ENCODE measurements at places on chromosomes 5 and 9.

DNA sequence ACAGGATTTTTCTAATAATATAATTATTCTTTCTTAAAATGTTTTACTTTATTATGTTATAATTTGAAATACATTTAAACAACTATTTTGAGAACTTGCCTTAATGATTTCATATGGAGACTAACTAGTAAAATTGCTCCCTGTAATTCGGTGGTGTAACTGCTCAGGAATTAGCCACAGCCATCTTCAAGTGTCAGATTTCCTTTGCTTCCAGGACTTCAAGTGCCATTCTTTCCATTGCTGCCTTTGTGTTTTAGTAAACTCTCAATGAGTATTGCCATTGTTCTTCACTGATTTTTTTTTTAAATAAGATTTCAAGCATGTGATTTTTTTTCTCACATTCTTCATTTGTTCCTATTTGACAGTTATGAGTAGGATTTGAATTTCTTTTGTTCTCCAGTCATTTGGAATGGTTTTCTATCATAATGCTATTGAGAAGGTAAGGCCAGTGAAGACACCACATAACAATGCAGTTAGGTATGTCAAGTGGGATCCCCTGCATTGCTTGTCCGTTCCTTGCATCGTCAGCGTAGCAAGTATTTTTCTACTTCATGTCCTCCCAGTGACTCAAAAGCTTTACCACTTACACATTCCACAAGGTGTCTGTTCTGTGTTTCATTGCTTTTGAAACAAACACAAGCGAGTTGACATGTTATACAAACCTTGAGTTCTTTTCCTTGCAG lies 83.7 kb downstream of the LNPEP start:
- DNase-seq: no peak

DNA sequence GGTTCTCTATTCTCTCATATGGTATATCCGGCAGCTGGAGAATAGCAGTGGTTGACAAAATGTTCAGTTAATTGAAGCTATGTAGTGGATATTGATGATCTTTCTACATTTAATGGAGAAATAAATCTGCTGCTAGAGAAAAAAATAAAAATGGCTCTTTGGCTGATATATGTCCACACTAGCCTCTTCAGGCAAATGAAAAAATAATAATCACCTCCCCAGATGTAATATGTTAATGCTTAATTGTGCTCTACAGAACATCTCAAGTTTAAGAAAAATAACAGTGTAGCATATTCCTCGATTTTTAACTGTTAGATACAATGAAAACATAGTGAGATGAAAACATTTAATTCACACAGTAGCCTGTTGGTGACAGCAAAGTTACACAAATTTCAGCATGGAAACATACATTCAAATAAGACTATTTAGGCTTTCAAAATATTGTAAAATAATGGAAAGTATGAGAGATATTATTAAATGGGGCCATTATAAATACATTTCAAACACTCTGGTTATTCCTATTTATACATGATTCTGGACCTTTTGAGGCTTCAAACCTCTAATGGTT lies 543.0 kb downstream of the MAT2B start:
- no peak for DNase-seq

DNA sequence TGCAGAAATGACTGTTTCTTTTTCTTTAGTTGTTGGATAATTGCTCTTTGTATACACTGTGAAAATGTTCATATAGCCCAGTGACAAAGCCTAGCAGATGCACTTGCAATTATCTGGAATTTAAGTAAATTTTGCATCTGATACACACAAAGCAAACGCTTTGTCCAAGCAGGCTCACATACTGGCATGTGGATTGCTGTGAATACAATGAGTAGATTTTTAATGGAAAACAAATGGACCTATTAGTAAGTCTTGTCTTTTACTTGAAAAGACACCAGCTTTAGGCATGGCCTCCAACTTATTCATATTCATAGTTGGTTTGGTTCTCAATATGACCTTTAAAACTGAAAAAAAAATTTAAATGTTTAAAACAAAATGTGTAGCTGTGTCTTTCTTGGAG lies 1299.8 kb upstream of the WWC1 start:
- no peak for DNase-seq

- DNase-seq: no peak
Observed at GRCh38 chr5:93916872-93917271, 175.5 kb upstream of the POU5F2 start.

DNA sequence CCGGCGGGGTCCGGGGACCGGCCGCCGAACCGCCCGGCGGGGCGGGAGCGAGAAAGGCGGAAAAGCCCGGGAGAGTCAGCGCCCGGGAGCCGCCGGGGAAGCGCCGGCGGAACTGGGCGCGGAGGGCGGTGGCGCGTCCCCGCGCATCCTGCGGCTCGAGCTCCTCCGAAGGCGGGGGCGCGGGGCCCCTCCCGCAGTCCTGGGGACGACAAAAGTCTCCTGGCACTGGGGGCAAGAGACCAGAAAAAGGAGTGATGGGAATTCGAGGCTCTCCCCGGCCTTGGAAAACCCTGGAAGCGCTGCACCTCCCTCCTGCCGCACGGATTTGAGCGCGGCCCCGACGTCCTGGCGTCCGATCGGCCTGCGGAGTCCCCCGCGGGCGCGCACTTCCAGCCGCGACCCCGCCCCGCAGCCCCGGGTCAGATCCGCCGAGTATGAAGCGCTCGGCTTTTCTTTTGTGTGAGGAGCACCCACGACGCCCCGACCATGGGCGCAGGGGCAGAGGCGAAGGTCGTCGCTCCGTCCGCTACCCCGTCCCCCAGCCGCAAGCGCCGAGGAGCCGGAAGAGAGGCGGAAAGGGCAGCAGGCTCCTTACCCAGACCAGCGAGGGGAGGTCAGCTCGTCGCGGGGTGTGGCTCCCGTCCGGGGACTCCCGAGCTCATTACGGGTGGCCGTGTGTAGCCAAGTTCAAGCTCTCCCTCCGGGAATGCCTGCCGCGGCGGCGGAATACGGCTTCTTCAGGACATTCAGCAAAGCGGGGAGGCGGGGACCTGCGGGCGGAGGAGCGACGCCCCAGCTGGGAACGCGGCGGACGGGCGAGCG lies at the start of gene EPB41L4A:
TSS of gene EPB41L4A (minus strand) at position 114 of the 822 bp plus-strand sequence. CDS start 238 bp downstream, outside the sequence.
- peak; percentile 3 for DNase-seq

GRCh38 chr5:142110046-142110531 lies 1.5 kb downstream of the NDFIP1 start:
- peak; percentile 40 for DNase-seq

DNA sequence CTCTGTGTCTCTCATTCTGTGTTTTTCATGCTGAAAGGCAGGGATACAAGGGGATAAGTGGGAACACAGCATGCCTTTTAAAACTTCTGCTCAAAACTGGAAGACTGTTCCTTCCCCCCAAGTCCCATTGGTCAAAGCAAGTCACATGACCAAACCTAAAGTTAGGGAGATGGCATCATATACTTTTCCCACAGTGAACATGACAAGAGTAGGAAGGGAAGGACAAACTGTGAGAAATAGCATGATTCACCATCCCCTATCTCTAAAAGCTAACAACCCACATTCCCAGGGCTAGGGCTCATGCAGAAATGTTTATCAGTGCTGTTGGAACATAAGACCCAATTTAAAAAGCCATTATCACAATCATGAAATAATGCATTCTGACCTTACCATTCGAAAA lies 24.2 kb upstream of the SHISAL2B start:
- DNase-seq: no peak

DNA sequence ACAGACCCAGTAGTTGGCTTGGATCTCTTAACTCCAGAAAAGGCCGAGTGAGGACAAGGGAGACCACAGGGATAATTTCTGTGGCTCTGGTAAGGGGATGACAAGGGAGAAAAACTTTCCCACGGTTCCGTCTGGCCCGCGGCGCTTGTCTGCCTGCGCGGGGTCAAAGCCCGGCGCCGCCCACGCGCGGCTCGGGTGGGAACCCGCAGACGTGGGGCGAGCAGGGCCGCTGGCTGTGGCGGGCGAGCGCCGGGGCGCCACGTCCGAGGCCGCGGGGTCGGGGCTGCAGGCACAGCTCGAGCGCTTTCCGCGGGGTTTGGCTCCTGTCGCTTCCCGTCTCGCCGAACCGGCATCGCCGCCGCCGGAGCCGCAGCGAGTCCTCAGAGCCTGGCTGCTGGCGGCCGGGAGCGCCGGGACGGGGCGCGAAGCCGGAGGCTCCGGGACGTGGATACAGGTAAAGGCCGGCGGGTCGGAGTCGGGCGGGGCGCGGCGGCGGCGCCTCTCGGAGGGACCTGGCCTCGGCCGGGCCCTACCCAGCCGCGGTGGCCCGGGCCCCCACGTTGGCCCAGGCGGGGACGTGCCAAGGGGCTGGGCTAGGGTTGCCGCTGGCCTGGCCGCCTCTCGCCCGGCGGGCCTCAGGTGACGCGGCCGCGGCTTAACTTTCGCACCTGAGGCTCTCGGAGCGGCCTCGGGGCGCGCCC lies at the start of gene RNF180:
TSS of gene RNF180 (plus strand) at position 344 of the 701 bp plus-strand sequence. CDS start 34,965 bp downstream, outside the sequence.
- no peak for DNase-seq

- no peak for DNase-seq
Observed at GRCh38 chr9:112034216-112034611, 137.6 kb downstream of the UGCG start.

- no peak for DNase-seq
Observed at GRCh38 chr5:84623019-84623418, 238.3 kb upstream of the EDIL3 start.

GRCh38 chr5:171122372-171122771 lies 186.7 kb upstream of the TLX3 start:
- DNase-seq: no peak

- DNase-seq: no peak
Observed at GRCh38 chr5:146243247-146243646, 39.8 kb downstream of the RBM27 start.

DNA sequence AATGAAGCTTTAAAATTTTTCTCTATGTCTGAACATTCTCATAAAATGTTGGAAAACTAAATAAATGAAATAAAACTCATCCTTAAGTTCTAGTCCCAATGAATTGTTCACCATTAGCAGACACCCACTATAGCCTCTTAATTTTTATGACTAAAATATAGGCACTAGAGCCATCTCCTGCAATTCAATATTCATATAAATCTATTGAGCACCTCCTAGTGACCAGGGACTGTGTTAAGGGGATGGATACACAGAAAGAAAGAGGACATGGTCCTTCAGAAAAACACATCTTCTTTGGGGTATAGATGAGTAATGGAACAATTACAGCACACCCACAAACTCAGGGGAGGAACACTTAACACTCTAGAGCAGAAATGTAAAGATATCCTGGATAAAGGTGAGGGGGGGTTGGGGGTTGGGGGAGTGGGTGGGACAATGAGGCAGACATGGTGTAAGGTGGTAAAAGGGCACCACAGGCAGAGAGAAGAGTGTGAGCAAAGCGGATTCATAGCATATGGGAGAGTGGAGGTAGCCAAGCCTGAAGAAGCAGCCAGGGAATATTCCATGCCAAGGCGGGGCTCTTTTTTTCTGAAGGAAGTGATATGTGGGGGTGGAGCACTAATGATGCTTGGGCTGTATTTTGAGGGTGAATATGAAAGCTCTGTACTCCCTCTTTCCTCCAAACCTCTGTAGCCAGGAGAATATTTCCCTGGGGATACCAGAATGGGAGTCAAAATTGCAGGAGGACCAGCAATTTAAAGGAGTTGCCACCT lies 3.3 kb upstream of the GDA start:
- no peak for DNase-seq

DNA sequence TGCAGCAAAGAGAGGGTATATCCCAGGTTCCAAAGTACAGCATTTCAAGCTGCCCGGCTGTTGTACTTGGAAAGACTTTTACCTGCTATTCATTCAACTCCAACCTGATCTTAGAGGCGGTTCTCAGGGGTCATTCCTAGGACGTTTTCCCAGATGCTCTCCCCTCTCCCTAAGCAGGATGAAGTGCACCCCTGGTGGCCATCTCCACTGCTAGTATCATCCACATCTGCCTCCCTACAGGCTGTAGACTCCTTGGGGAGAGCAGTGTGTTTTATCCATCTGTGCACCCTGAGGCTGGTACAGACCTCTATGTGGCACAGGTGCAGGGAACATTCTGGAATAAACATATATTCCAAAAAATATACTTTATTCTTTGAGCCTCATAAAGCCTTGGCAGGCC lies 56.8 kb downstream of the PTPN3 start:
- no peak for DNase-seq

DNA sequence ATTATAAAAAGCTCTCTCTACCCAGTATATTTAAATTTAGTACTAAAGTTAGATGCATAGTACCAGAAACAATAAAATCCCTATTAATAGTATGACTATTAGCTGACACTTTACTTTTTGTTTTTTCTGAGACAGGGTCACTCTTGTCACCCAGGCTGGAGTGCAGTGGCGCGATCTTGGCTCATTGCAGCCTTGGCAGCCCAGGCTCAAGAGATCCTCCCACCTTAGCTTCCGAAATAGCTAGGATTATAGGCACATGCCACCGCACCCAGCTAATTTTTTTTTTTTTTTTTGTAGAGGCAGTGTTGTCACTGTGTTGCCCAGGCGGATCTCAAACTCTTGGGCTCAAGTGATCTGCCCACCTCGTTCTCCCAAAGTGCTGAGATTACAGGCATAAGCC lies 8.0 kb downstream of the CCNG1 start:
- no peak for DNase-seq

DNA sequence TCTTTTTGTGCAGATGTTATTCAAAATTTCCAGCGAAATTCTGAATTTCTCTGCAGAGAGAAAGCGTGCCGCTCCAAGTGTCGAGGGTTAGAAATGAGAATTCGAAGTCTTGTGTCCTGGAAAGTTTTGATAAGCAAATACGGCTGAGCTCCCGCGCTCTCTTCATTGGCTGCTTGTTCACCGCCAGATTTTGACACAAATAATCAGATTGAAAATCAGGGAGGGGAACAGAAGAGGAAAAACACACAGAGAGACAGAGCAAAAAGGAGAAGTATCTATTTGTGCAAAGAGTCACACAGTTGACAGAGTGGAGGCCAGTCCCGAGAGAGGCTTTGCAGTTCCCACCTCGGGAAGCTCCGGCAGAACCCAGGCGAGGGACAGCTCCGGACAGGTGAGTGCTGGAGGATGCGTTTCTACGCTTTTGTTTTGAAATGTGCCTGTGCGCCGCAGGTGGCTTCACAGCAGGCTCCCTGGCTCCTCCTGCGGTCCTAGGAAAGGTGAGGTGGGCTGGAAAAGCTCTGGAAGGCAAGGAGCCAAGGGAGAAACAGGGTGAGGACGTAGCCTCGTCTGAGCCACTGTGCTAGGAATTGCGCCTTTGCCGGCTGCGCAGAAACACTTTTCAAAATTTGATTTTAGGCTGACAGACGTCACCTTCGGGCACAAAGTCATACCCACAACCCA lies at the start of gene GFI1B:
TSS of gene GFI1B (plus strand) at position 244 of the 681 bp plus-strand sequence. CDS start 7,985 bp downstream, outside the sequence.
- DNase-seq: no peak

- no peak for DNase-seq
Observed at GRCh38 chr9:3458806-3459475, 66.9 kb downstream of the RFX3 start.

- DNase-seq: no peak
Observed at GRCh38 chr5:106331415-106331814, 1339.3 kb downstream of the EFNA5 start.

Measured in activated CD4-positive, alpha-beta T cell treated with anti-CD3 and anti-CD28 coated beads, Interleukin-2, amount 50 U/mL, for 48 hours (primary cell).